ENCODE measurements at places on chromosomes 4 and X. TPM values are rescaled to one million over a fixed set of nuclear protein-coding genes. Genes with fewer than 3 reads are reported as not detected.

PAGE4 gene
- not detected for total RNA-seq

ACOT9 gene
- 22.0 TPM for total RNA-seq

PDE6B gene
- 2.0 TPM for total RNA-seq

NALF2 gene
- 2.0 TPM for total RNA-seq

SASH3 gene
- 0.82 TPM for total RNA-seq

HEPH gene
- 3.3 TPM for total RNA-seq

Data from frontal cortex (tissue), 4 donors.